ENCODE measurements at places on chromosomes 2 and 18.

- peak; percentile 30 for DNase-seq
Measured at GRCh38 chr18:48929212-48929612, 21.6 kb downstream of the SMAD7 start.

- no peak for DNase-seq
Measured at GRCh38 chr2:62287899-62288880, 92.3 kb downstream of the B3GNT2 start.

- DNase-seq: peak; percentile 35
Measured at GRCh38 chr2:128441341-128442052, 122.8 kb upstream of the HS6ST1 start.

DNA sequence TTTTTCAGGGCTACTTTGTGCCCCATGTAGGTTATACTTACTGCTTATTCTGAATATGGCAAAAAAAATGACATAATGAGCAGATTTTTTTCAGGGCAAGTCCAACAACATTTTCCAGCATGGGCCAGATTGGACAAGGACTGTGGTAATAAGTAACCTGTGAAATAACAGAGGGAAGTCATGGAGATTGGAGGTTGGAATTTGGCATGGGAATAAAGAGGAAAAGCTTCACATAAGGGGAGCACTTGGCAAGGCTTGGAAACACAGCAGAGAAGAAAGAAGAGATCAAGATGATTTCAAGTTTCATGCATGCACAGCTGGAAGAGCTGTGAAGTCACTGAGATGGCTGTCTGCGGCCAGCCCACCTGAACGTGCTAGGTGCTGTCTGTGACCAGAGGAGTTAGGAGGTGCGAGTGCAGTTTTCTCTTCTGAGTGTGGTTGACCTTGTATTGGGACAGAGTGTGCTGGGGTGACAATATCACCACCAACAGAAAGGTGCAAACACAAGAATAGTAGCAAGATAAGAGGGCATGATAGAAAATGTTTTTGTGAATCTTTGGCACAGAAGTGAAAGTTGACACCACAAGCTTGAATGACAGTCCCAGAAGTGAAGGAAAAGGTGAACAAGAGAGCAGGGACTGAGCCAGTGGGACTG is 71.1 kb upstream of the DSC1 start:
- no peak for DNase-seq

DNA sequence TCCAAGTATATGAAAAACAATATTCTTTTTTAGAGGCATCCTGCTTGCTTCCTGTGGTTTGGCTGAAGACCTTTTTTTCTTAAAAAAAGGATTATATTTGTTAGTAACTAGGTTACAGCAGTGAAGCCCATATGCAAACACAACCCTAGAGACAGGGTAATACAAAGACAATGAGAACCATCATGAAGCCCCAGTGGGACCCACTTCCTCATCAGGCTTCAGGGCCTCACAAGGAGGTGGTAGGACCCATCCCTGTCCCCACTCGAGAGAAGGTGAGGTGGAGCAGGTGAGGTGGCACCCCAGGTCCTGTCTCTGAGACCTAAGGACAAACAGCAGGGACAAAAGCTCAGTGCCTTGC is 80.3 kb downstream of the EDAR start:
- DNase-seq: peak; percentile 9

DNA sequence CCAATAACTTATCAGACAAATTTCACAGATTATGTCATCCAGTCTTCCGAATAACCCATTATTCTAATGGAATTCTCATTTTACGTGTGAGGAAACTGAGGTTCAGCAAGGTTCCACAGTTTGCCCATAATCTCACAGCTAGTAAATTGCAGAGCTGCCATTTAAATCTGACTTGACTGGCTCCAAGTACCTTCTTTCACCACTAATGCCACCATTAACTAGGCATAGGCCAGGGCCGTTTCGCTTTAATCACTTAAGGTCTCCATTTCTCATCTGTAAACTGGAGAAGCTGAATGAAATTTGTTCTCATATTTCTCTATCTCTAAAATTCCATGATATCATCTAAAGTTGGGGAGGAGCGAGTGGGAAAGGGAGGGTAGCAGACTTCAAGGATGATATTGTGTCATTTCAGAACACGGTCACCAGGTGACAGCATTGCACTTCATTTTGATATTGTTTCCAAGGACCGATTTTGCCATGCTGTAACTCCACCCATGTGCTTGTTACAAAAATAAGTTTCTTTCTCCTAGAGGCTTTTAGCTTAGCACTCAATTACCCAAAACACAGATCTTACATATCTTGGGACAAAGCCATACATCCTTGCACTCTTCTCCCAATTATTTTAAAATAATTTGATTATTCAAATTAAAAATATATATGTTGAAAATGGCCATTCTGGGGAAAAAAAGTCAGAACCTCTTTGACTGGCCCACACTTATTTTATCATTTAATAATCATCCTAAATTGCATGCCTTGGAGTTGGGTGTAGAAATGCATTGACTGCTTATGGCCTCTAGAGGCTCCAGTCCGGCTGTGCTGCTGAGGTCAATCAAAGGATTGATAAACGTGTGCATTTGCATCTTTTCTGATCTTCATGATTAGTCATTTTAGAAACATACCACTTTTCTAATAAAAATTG is 123.8 kb downstream of the AKAIN1 start:
- peak; percentile 54 for DNase-seq

DNA sequence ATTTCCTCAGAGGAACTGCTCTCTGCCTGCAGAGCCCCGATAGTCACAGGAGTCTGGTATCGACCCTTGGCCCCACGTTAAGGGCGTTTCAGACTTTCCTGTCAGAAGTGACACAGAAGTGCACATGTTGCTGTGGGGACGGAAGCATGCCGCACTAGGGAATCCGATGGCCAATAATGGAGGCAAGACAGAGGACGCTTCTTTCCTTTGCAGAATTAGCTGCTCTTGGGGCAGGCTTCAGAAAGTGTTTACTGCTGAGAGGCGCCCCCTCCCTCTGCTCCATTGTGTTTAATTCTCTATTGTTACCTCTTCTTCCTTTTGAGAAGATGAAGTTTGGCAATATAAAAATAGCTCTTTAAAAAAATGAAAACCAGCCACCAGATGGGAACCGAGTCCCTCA is 118.6 kb upstream of the EML6 start:
- DNase-seq: no peak

DNA sequence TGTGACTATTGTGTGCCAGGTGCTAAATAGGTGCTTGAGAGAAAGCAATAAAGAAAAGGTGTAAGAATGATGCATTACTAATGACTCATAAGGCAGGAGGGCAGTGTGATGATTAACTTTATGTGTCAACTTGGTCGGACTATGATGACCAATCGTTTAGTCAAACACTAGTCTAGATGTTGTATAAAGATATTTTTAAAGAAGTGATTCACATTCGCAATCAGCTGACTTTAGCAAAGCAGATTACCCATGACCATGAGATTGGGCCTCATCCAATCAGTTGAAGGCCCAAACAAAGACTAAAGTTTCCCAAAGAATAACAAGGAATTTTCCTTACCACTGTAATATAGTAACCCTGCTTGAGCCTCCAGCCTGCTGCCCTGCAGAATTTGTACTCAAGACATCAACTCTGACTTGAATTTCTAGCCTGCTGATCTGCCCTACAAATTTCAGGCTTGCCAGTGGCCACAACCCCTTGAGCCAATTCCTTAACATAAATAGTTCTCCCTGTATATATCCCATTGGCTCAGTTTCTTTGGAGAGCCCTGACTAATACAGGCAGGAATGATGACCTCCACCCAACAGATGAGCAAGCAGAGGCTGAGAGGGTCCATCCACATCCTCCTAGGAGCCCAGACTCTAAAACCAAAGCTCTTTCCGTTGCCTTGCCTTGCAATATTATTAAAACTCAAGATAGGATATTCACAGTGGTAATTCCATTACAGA is 132.6 kb downstream of the ACTR3 start:
- no peak for DNase-seq

DNA sequence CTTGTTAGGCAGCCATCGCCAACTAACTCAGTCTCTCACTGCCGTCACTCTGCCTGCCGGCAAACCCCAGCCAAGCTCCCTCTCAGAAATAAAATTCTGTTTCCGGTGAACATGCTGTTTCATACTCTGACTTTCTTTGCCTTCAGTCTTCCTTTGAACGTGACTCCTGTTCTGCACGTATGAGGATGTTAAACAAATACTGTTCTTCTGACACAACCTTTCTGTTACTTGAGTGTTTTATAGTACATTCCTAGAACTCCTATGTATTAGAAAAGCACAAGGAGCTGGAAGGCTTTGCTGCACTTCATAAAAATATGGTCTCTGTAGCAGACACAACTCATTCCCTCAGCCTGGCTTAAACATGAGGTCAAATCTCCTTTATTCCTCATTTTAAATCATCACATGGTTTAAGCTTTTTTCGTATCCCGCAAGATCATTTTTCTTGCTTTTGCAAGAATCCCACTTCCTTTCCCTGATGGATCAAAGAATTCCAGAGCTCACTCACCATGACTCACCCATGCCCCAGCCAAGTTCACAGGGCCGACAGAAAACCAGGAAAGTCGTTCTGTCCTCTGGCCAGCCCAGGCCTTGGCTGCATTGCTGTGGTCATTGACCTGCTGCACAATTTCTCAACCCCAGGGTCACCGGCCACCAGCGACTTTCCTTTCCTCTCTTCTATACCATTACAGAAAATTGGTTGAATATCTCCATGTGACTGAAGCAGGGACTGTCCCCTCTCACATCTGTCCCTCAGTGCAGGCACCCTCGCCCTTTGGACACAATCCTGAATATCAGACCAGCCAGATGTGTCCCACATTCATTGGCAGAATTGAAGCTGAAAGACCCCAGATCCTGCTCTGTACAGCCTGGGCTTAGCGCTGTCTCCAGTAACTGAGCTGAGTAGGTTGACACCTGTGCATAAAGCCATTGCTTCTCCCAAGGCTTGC is 183.1 kb upstream of the ARL4C start:
- no peak for DNase-seq

- DNase-seq: no peak
Measured at GRCh38 chr2:174680221-174680620, 82.6 kb upstream of the WIPF1 start.

DNA sequence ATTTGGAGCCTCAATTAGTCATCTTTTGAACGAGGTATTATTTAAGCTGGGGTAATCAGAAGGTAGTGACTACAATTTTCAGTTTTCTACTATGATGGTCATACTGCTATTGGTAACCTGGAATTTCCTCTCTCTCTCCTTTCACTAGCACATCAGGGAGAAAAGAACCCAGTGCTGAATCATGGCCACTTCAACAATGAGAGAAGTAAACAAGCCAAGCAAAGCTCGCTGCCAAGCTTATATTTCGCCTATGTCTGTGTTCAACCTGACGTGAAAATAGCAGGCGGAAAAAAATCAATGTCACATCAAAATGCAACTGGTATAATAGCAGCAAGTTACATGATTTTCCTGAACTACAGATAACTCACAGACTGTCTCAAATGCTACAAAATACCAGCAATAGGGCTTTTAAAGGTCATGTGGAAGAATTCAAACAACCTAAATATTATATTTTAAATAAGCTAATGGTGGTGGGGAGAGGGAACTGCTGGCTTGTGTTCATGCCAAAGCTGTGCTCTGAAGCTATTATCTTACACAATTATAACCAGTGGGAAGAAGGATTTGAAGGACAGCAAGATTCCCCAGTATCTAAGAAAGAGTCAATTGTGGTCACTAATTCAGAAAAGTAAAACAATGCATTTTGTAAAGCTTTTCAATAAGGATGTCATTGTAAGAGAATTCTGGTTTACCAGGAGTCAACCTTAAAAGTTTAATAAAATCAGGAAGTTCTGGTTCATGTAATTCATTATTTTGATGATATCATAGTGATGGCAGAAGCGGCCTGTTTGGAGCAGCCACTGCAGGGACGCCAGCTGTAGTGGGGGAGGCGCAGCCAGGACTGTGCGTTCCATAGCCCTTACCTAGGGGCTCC is 38.0 kb downstream of the RNF152 start:
- DNase-seq: no peak

DNA sequence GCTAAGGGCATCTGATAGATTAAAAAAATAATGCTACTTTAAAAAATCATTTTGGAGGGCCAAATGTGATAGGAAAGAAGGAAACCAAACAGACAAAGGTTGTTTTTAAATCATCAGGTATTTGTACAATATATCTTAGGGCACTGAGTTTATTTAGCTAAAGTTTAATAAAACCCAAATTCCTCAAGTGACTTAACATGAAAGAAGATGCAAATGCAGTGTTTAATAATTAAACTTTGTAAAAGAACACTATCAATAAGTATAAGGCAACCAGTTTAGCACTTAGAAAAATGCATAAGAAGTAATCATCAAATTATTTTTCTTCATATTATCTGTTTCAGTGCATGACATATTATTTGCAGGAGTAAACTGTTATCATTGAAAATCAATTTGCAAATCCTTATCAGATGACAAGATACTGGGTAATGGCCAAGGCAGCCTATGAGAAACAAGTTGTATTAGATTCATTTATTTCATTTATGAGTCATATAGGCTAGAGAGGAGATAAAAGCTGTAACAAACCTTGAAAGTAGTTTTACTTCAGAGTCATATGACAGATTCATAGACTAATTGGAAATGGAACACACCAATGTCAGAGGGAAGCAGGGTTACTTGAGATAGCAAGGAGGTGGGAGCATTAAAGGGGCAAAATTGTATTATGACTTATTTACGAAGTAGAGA is 165.5 kb downstream of the GCA start:
- no peak for DNase-seq

GRCh38 chr18:54267701-54268100 is 1.6 kb upstream of the POLI start:
- no peak for DNase-seq

GRCh38 chr2:218816561-218817011 is 15.0 kb downstream of the PRKAG3 start:
- peak; percentile 13 for DNase-seq

DNA sequence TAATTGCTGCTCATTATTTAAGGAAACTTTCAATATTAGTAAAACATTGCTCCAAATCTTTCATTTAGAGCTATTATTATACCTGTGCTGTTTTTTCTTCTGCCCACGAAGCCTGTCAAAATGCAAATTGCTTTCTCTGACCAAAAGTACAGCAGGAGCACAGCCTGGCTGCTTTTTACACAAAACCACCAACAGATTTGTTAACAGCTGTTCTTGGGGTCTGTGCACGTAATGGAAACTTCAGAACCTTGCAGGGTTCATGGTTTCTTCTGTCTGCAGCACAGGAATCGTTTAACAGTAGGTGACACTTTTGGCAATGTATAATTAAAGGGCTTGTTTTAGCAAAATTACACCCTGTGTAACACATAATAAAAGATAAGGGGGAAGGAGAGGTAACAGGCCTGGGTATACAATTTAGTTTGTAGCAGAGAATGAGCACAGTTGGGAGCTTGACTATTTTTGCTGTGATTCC is 447.3 kb downstream of the KCNJ3 start:
- DNase-seq: no peak

All from H7 (cell line).